ENCODE measurements at places on chromosomes 5 and 9.

DNA sequence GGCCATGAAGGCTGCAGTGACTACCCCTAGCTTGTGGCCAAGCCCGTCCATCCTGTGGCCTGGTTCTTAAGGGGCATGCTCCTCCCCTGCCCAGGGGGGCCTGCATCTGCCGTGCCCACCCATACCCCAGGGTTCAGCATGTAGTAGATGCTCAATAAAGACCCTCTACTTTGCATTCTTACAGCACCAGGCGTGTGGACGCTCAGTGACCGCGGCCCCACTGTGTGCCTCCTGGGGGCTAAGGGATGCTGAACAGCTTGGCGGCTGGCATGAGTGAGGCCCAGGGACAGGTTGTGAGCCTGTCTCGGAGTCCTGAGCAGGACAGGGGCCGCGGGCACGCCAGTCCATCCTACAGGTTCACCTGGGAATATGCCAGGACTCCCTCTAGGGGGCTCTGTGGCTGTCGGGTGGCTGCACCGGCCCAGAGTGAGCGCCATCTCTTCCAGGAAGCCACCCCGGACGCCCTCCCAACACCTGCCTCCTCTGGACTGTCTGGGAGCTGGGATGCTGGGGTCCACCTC is 9.1 kb downstream of the NOTCH1 start:
- no peak for DNase-seq

DNA sequence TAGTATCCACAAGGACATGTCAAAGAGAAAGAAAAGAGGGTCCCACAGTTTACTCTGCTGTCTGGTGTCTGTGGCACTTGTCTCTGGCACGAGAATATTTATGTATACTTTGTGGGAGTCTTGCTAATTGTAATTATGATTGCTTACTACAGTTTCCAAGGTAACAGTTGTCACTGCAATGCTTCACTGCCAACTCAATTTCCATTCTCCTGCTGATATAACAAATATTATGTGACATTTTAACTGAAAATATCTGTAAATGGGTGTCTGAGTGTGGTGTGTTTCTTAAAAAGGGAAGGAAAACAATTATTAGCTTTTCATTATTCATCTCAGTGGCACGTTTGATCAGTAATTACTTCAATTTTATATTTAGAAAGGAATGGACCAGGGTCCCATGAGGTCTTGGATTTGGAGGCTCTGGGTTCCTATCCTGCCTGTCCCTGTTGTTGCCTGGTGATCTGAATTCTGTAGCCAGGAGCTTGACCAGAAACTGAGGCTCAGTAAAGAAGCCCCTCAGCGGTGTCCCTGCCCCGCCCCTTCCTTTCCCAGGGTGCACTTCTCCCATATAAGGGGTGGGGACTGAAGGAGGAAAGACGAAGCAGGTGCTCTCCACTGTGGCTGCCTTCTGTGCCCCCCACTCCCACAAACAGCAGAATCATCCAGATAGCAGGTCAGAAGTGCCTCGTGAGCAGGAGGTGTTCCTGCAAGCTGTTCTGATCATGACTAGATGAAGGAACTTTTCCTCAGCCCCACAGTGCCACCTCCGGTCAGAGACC is 137.3 kb upstream of the KIF2A start:
- DNase-seq, result no peak

DNA sequence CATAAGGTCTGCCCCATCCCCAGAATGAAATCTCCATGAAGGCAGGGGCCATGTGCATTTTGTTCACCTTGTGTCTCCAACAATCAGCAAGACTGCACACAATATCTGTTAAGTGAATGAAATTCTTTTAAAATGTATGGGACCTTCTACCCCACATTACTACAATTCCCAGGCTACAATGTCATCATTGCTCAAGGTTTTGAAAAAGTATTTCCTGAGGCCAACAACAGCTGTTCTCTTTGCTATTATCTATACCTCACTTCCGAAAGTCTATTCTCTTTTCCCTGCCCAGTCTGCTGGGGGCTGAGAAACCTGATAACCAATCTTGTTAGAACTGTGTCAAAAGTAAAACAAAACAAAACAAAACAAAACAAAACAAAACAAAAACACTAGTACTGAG is 29.2 kb downstream of the HOMER1 start:
- no peak for DNase-seq

- DNase-seq, result no peak
Observed at GRCh38 chr5:43616535-43616934, 13.6 kb downstream of the NNT start.

DNA sequence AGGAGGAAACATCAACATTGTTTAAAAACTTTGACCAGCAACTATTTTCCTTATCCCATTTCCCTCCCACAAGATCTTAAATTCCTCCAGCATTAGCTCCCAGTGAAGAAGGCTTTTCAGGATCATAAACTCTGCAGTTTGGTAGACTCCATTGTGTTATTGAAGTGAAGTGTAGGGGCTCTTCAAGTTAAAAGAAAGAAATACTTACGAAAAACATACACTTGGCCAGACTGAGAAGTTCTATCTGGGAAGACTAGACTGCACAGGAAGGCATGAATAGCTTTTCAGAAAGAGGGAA is 22.3 kb downstream of the LIFR start:
- DNase-seq, result no peak

DNA sequence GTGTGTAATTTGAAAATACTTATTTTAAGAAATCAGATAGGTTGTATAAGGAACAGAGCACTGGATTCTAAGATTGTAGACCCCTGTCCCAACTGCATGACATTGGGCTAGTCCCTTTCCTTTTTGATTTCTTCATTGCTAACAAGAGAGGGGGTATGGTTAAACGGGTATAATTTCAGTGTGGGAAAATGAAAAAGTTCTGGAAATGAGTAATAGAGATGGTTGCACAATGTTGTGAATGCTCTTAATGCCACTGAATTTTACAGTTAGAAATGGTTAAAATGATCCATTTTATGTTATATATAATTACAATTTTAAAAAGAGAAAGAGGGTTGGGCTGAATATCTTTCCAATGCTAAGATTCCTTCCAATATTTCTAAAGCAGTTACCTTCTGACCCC is 103.3 kb upstream of the LHFPL2 start:
- no peak for DNase-seq

DNA sequence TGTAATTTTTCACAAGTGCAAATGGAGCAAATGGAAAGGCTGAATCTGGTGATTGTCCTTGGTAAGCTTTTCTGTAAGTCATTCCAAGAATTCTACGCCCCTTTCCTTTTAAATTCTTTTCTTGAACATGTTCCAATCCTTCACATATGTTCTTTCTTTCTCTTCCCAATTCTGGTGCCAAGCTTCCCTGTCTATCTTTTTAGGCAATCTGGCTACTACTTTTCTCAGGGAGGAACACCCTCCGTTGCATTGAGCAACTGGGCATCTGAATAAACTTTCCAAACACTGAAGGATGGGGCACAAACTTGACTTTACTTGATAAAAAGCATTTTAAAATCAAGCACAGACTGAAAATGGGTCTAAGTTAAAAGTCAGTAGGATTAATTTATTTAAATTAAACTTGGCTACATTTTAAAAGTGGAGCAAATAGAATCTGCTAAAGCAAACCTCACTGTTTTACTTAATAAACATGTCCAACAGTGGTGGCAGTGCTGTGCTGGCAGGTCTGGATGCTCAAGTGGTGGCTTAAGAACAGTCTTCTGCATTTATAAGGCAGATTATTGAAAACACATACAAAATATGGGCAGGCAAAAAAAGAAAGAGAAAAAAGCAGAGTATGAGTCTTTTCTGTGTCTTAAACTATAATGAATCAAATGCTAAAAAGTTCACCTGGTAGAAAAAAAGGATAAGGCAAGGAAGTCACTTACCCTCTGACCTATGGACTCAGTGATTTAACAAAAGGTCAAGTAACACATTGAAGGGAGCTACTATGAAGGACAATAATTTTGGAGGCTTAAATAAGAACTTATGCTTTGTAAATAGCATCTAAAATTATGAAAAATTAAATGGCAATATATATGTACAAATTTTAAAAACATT is 5.4 kb downstream of the ELL2 start:
- DNase-seq, result no peak

DNA sequence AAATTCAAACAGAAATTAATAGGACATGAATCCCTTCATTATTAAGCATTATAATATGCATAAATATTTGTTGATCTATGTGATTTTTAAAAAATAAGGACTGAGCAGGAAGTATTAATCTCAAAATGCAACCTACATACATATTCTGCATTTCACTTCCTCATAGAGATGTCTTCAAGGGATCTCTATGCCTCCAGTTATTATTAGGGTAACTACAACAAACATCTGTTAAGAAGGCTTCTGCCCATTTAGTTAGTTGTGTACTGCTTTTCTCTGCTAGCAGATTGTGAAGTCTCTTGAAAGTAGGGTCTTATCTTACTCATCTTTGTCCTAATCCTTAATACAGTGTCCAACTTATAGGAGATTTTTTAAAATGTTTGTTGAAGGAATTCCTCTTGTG is 414.1 kb downstream of the ACTL7B start:
- no peak for DNase-seq

DNA sequence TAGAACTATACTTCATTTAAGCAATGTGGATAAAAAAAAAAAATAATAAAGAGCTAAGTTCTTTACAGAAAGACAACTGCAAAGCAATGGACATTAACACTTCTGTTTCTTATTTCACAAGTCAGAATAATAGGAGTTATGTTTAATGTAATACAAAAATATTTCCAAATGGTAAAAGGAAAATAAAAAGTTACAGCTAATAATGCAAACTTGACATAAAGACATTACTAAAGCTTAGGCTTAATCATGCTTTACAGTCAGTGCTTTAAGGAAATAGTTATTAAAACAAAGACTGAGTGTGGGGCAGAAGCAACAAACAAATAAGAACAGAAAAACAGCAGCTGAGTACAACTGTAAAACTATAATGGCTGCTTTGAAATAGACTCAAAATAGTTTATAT is 56.7 kb downstream of the ZFR start:
- no peak for DNase-seq

DNA sequence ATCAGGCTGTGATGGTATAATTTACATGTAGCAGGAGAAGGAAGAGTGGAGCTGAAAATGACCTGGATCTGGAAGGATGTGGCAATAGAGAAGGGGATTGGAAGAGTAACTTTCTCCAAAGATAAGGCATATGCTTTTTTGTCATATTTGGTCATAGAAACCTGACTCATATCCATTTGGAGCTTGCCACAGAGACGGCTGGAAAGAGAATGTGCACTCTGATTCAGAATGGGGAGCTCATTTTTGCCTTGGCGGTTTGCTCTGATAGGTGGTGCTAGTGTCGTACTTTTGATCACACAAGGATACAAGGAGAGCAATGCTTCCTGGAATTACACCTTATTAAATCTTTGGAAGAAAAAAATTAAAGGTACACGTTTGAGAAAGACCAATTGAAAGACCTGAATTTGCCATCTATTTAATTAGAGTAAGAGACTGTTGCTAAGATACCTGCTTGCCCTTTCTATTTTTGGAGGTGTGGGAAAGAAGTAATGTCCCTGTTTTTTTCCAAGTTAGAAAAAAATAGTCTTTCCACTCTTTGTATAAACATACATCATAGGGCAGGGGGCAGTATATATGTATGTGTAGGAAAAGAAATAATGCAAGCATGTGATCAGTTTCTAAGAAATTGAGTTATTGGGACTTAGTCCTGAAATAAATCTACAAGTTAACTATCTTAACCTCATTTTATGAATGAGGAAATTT is 5.4 kb downstream of the LSM11 start:
- no peak for DNase-seq

- DNase-seq, result no peak
Observed at GRCh38 chr9:27108981-27109541, at the start of gene TEK. Gene TEK (plus strand): TSS chr9:27109225. CDS start chr9:27109591, 366 bp downstream.

DNA sequence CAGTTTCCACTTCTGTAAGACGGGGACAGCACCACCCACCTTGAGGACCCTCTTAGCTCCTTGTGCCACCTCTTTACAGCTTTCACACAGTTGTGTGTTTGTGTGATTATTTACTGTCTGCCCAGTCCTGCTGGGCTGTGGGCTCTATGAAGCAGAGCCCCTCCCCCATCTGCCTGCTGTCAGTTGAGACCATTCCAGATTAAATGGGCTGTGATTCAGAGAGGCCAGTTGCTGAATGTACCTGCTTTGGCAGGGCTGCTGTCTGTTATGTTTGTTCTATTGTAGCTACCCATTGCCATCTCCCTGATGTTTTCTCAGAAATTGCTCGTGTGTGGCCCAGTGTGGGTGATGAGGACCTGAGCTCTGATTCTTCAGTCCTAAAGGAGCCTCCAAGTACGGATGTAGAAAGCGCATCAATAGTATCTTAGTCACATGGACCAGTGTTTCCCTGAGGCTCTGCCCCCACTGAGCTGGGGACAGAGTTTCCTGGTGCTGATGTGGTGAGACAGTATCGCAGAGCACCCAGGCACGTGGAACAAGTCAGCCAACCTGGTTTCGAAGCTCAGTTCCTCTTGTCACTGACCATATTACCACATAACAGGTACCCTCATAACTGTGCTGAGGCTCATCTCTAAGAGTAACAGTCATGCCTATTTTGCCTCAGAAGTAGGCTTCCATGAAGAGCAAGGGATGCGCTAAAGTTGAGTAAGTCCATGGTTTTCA is 3.7 kb downstream of the ANGPTL2 start:
- DNase-seq, result no peak

- DNase-seq, result no peak
Observed at GRCh38 chr9:89038382-89039103, 47.3 kb downstream of the S1PR3 start.

DNA sequence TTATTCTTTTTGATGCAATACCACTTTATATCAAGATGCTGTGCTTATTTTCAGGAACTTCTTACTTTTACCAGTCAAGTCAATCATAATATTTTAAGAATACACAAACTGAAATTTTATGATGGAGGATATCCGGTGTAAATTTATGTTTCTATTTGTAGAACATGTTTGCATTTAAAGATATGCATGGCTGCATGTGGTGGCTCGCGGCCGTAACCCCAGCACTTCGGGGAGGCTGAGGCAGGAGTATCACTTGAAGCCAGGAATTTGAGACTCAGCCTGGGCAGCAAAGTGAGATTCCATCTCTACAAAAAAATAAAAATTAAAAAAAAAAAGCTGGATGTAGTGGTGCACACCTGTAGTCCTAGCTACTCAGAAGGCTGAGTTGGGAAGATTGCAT is 73.5 kb upstream of the ALDH1A1 start:
- DNase-seq, result no peak

DNA sequence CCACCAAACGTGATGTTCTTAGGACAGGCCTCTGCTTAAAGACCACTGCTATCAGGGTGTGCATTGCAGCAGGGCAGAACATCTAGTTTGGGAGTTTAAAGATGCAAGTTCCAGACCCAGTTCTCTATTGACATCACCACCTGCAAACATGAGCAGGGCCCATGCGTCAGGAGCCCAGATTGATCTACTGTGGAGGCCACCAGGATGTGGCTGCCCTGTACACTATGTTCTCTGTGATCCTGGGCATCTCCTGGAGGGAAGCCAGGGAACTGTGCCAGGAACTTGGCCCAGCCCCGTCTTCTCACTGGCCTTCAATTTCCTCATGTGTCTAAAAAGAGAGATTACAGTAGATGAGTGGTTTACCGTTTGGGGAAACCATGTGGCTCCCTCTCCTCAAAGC is 87.1 kb downstream of the PDE6A start:
- DNase-seq, result no peak

- DNase-seq, result no peak
Observed at GRCh38 chr9:76608575-76609273, 149.7 kb downstream of the GCNT1 start.
